ENCODE measurements at places on chromosomes 5 and 9. TPM values are rescaled to one million over a fixed set of nuclear protein-coding genes. Genes with fewer than 3 reads are reported as not detected.

DNA sequence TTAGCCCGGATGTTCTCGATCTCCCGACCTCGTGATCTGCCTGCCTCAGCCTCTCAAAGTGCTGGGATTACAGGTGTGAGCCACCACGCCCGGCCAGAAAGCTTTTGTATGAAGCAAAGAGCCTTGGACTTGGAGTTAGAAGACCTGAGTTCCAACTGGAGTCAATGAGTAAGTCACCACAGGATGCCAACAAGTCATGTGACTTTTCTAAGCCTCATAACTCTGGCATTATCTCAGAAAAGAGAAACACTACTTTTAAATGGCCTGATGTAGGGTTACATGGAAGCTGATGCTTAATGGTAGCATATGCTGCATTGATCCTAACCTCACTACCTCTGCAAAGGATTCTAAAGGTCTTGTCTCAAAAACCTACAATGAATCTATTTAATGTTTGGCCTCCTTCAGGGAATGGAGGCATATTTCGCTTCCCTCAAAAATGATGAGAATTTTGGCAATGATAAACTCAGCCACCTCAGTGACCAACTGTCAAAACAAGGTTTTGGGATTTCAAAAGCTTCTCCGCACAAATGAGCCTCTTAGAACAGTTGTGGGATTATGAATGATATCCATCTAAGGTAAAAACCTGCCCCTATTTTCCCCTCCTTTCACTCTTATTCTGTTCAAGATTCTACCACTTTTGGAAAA, 236.8 kb downstream of the ACTL7B start:
- DNase-seq = no peak

- peak; percentile 41 for DNase-seq
Observed at GRCh38 chr5:60295423-60295822, 401.9 kb upstream of the PDE4D start.

- no peak for DNase-seq
Observed at GRCh38 chr5:111928511-111928910, 171.5 kb upstream of the NREP start.

DNA sequence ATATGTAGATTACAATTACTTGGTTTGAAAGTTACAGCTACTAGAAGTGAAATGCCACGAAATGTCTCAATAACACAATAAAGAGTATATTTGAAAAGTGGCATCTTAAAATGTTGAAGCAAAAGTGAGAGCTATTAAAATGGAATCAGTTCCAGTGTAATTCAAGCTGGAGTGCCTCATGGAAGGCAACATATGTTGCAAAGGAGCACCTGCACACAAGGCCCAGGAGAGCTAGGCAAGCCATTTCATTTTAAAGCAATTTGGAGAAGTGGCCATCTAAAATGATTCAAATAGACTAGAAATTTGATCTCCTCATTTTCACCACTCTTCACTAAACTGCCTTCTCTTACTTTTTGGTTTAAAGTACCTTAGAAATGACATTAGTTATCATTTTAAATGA, 167.8 kb downstream of the GABRB2 start:
- DNase-seq = no peak

GRCh38 chr9:126347093-126347492, 20.5 kb downstream of the MVB12B start:
- no peak for DNase-seq

- no peak for DNase-seq
Observed at GRCh38 chr5:147189109-147189424, 45.8 kb upstream of the STK32A start.

DNA sequence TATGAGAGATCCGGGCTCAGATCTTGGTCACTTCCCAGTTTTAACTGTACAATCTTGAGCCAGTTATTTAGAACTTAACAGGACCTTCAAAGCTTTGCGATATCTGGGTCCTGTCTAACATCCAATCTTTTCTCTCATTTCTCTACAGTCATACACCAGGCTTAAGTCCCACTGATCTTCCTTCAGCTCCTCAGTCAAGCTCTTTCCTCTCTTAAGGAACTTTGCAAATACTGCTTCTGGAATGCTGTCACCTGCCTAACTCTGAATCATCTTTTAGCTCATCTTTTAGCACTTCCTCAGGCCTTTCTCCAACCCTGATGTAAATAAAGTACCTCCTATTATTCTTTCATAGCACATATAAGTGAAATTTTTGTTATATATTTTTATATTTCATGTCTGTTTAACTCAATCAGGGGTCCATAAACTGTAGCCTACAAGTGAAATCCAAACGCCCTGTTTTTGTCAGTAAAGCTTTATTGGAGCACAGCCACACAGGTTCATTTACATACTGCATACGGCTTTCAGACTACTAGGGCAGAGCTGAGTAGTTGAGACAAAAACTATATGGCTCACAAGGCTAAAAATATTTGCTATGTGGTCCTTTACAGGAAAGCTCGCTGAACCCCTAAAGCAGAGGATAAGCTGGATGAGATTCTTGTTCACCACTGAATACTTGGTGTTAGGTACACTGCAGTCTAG, 63.5 kb downstream of the MEF2C start:
- no peak for DNase-seq

- DNase-seq = no peak
Observed at GRCh38 chr9:81112627-81113452, 576.5 kb downstream of the TLE1 start.

DNA sequence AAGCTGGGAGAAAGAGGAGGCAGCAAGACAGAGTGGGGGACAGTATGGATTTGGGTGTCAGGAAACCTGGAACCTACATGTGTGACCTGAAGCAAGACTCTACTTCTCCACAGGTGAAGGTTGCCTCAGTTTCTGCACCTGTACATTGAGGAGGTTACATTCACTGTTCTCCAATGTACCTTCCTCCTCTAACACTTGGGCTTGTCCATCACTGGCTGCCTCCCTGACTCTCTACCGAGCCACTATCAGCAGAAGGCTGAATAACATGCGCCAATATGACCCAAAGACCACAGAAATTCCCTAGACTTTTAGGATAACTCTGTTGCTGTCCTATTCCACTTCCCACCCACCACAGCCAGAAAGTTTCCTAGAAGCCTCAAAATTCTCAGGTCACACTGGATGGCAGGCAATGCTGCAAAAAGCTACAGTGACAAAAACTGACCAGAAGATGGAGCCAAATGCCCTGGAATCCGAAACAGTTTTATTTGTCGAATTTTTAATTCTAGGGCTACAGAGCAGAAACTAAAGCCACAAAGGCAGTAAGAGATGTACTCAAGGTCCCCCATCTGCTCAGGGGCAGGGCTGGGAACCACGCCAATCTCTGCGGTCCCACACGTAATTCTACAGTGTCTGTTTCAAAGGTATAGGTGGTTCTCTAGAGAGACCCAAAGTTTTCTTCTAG, 64.4 kb downstream of the FAM114A2 start:
- DNase-seq = peak; percentile 60

DNA sequence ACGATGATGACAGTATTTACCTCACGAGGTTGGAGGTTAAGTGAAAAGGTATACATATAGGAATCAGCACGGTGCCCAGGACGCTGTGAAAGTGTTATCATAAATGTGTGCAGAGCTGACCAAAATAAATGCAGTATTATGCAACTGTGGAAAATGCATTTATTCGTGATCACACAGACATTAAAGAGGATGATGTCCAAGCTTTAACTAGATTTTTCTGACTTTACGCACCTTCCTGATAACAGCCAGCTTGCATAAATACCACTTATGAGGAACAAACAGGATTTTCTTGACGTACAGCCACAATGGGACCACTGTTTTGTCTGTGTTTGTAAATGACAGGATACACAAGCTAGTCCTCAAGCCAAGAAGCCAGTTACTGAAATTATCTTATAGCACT, 71.4 kb upstream of the ATP10B start:
- DNase-seq = no peak

DNA sequence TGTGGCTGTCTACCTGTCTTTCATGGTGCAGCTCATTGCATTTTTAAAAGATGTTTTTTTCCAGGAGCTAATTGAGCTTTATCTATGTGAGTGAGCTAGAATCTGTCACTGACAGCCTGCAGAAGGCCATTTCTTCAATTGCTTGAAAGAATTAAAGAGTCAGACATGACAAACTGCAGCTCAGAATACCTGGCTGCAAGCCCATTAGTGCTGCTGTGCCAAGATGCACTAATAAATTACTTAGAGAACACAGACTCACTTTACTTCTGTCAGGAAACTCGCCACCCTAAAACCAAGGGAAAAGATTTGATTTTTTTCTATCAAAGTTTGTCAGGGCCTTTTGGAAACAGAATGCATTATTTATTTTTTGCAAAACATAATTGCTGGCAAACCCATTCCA, 368.3 kb downstream of the CAAP1 start:
- no peak for DNase-seq

DNA sequence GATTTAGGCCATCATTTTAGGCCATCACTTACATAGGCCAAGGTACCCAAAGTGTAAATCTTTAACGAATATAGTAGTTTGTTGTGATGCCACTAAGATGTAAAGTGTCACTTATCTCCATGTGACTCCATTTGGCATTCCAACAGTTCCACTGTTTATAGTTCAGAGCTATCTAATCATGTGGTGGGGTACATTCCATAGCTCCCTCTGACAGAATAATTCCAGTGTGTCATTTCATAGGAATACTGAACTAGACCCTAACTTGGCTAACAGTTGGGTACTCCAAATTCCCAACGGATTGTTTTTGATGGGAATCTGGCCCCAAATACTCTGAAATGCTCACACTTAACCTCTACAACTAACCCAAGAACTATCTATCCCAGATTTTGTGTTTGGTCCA, 76.7 kb upstream of the FST start:
- no peak for DNase-seq

DNA sequence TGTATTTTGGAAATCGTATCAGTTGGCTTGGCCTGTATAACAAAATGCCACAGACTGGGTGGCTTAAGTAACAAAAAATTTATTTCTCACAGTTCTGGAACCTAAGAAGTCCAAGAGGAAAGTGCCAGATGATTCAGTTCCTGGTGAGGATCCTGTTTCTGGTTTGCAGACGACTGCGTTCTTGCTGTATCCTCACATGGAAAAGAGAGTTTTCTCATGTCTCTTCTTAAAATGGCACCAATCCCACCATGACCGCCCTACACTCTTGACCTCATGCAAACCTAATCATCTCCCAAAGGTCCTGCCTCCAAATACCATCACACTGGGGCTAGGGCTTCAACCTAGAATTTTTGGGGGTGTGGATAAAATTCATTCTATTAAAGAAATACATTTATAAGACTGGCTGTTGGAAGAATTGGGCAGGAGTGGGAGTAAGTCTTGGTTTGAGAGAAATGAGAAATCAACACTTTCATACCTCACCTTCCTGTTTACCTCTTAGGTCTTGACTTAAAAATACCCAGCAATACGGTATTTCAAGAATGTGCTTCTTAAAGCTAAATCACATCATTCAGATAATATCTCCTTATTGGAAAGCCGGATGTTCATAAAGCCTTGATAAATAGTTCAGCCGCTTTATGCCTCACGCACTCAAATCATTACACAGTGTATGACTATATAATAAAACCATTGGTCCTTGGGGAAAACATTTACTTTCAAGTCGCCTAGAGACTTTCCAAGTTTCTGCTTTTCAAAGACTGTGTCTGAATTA, 28.7 kb downstream of the PTTG1 start:
- DNase-seq = no peak

DNA sequence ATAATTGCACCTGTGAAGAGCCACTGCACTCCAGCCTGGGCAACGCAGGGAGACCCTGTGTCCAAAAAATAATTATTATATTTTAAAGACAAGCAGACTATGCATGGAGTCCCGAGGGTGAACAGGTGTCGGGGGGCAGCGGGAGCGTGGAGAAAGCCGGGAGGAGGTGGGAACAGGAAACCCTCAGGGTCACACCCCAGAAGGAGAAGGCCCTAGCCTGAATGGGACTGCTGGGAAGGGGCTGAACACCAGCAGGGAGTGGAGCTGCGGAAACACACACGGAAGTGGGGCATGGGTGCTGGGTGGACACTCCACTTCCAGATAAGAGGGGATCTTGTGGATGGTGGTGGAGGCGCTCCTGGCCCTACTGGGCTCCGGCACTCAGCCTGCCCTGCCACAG, 12.8 kb downstream of the SURF6 start:
- no peak for DNase-seq

Gene PDLIM4
- total RNA-seq = 8.5 TPM

Gene ADGRV1
- 23.1 TPM for total RNA-seq

Gene PCDH12
- 64.0 TPM for total RNA-seq

Gene PTBP3
- 94.0 TPM for total RNA-seq

Gene ASS1
- 3.1 TPM for total RNA-seq

Gene AGPAT2
- 38.9 TPM for total RNA-seq

Gene AK1
- total RNA-seq = 63.3 TPM

Gene MARVELD2
- 6.5 TPM for total RNA-seq

Gene SPINK6
- total RNA-seq = not detected

Gene HARS2
- total RNA-seq = 37.0 TPM

Gene NPR3
- 73.3 TPM for total RNA-seq
